ENCODE measurements at places on chromosomes 5 and 9.

- no peak for DNase-seq
Observed at GRCh38 chr5:37975531-37975930, 135.7 kb upstream of the GDNF start.

DNA sequence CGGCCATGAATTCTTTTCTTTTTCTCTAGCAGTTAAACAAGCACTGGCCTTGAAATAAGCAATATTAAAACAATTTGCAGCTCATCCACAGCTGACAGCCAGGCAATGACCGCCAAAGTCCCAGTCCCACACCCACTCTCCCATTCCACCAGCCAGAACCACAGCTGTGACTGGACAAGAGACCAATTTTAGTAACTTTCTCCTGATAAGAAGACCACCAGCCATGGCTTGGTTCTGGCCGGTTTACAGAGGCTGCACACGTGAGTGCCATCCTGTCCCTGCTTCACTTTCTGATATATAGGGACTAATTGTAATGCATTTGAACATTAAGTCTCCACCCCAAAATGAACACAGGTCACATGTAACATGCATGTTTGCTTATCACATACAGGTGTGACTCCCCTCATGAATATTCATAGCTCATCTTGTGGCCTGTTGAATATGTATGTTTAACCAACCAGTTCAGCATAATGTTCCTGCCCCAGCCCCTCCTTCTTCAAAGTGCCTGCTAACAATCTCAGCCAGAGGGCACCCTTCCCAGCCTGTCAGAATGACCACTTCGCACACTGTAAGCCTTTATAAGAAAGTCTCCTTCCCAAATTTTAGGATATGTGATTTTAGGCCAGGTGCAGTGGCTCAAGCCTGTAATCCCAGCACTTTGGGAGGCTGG is 23.9 kb upstream of the FANCC start:
- DNase-seq = peak; percentile 64

DNA sequence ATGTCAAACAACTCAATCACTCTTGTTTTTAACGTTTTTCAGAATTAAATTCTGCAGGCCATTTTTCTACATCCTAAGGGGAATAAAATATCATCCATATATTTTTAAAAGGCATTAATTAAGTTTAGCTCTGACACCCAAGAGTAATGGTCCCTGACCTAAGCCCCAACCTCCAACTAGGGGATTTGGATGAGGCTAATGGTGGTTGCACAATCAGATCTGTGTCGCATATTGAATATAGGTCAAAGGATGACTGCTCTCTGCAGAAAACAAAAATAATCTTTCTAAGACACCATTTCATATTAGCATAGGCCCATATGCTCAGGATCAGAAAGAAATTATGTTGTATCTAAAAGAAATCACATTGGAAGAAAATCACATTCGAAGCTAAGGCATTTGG is 20.7 kb downstream of the CDH6 start:
- DNase-seq = no peak

DNA sequence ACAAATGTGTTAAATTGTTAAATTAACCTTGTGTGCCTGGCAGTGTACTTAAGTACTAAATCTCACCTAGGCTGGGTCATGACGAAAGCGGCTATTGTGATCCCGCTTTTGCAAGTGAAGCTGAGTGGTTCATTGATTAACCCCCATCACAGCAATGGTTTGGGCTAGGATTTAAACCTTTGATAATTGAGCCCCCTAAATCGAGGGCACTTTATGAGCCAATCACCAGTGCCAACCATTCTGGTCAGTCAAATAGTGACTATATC is 22.8 kb downstream of the HNRNPK start:
- no peak for DNase-seq

DNA sequence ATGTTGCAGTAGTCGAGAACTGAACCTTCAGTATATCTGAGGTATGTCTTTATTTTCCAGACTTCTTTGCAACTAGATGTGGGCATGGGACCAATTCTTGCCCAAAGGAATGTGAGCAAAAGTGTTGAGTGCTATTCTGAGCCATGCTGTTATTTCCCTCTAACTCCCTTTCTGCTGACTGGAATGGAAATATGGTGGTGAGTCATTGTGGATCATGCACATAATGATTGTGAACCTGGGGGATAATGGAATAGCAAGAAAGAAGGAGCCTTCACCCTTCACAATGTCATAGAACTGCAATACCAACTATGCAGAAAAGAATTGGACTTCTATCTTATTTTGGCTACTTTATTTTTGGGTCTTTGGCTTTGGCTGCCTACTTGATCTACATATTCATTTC is 10.3 kb upstream of the DOCK2 start:
- DNase-seq = no peak

Measured in T47D (cell line).